ENCODE measurements at places on chromosomes 12 and 14. TPM values are rescaled to one million over a fixed set of nuclear protein-coding genes. Genes with fewer than 3 reads are reported as not detected.

Gene MGAT4C
- not detected for total RNA-seq

Gene KRT82
- not detected for total RNA-seq

GRCh38 chr14:65565948-65566347 is 153.4 kb downstream of the FUT8 start:
- no peak for DNase-seq

- no peak for DNase-seq
Measured at GRCh38 chr12:123929946-123930583, 42.6 kb downstream of the CCDC92 start.

Gene SLC6A13
- total RNA-seq = 0.39 TPM

DNA sequence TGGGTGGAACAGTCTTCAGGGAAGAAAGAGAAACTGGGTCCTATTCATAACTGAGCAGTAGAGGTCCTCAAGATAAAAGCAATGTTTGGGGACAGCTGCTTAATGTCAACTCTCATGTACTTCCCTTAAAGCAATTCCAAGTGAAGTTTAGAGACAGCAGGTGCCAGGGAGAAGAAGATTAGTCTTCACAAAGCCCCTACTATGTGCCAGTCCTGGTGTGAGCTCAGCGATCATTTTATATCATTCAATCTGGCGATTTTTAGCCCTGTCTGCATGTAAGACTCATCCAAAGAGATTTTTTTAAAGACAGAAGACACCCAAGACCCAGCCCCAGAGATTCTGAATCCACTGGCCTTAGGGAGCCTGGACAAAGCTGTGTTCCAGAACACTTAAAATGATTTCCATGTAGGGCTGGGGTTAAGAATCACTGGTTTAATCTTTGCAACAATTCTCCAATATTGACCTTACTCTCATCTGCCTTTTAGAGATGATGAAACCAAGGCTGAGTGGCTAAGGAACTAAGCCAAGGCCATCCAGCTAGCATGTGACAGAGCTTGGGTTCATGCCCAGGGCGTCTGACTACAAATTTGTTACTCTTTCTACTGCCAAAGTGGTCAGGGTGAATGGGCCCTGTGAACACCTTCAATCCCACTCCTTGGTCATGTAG is 404.5 kb upstream of the TBX3 start:
- no peak for DNase-seq

DNA sequence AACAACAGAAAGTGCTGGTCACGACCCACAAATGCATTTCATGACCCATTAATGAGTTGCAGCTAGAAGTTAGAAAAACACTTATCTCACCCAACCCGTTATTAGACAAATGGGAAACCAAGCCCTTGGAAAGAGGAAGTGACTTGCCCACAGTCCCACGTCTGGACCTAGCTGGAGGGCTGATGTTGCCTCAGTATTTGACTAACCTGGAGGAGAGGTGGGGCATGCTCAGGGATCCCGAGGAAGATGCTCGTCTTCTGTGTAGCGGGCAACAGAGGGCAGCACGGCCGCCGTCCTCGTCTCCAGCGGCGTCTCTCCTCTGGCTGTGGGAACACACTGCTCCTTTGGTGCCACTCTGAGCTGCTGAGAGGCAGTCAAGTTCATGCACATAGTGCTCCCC is 12.7 kb downstream of the CCND2 start:
- no peak for DNase-seq

Gene NKX2-1
- total RNA-seq = not detected

Gene DHRS1
- total RNA-seq = 14.9 TPM

DNA sequence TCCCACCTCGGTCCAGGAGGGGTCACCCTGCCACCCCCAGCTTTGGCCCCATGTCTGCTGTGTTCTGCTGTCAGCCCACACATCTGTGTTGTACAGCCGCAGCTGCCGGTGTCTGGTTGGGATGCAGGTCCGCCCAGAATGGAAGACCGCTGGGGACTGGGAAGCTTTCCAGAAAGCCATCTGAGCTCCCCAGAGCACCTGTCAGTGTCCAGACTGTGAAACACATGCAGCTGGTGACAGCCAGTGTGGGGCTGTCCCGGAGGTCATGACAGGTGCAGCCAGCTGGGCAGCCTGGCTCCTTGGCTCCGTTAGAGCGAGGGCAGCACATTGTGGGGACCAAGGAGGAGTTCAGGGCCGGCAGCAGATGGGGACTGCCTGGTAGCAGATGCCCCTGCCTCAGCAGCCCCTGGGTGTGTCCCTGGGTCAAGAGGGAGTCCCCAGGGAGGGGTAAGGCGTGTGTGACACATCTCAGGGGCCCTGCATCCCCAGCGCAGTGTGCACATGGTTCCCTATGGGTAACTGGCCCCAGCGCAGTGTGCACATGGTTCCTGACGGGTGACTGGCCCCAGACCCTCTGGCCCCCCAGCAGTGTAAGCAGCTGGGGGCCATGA is 16.4 kb downstream of the CEP170B start:
- no peak for DNase-seq

DNA sequence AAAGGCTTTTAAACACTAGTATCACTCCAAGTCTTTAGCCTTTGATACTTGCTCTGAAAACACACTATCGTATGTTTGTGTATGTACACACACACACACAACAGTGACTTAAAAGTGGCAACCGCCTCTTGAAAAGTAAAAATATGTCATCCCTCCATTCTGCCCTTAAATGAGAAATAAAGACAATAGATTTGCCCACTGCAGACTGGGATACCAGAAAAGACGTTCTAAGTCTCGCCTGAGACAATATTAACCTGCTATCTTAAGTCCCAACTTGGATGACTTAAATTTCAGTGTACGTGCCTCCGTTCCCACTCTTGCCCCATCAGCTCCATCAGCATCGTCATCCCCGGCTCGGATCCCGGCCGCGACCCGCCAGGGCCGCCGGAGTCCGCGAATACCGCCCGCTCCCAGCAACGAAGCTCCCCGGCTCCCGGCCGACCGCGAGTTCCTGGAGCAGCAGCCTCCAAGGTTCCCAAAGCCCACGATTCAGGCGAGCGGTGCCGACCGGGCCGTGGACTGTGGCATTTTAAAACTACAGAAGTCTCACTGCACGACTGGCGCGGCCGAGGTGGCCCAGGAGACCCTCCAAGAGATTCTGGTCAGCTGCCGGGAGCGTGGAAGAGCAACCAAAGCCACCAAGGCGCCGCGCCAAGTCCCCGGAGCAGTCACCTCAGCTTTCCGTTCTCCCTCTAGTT is 2.8 kb upstream of the ARID2 start:
- DNase-seq = peak; percentile 52

- DNase-seq = no peak
Measured at GRCh38 chr12:112543751-112544150, 125.0 kb downstream of the PTPN11 start.

Gene DERA
- 29.0 TPM for total RNA-seq

Gene RIPK3
- total RNA-seq = 11.0 TPM

Gene MMP19
- not detected for total RNA-seq

GRCh38 chr14:105366386-105367074 is 31.8 kb upstream of the TEX22 start:
- no peak for DNase-seq

Gene PRKD1
- not detected for total RNA-seq

DNA sequence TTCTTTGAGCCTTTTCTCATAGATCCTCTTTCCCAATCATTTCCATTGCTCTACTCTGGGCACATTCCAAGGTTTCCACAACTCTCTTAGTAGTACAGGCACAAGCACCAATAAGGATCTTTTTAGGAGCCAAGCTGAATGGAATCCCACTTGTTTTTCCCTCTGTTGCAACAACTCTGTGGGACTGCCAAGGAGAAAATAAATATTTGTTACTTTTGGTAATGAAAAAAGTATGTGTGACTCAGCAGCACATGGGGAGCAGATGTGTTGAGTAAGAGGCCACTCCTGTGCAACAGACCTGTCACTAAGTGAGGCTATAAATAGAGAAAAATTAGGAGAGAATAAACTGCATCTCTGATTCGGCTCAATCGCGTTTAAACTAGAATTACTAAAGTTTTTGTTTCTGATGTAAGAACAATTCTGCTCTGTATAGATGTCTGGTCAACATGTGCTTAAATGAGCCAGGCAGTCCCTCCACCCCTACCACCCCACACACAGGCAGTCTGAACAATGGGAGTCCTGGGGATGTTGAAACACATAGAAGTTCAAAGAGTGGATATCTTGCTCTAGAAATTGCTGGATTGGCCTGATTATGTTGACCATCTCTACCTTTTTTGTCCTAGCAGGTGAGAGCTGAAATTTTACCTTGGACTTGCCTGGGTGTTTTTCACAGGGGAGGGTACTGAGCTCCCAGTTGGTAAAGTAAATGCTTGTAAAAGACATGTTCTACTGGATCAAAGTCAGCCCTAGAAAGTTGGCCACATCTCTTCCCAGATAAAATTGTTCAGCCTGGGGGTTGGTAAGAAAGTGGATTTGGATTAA is 244.3 kb upstream of the NOVA1 start:
- no peak for DNase-seq

DNA sequence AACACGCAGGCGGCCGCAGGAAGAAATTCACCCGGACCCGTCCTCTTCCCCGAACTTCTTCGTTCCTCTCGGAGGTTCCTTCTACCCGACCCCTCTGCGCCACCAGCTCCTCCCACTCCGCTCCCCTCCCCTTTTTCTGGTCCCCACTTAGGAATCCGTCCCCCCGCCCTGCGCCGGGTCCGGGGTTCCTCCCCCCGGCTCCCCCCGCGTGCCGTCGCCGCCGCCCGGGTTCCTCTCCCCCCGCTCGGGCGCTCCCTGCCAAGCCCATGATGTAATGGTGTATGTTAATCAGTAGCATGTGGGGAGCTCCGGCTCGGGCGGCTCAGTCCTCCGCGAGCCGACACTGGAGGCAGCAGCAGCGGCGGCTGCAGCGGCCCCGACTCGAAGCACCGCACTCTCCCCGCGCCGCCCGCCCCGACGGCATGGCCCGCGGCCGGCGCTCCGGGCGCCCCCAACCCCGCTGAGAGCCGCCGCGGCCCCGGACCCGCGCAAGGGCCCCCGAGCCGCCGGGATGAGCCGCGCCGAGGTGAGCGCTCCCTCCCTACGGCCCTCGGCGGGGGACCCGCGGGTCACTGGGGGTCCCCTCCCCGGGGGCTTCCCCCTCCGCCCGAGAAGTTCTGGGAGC is 1.0 kb upstream of the SAMD4A start:
- peak; percentile 86 for DNase-seq

DNA sequence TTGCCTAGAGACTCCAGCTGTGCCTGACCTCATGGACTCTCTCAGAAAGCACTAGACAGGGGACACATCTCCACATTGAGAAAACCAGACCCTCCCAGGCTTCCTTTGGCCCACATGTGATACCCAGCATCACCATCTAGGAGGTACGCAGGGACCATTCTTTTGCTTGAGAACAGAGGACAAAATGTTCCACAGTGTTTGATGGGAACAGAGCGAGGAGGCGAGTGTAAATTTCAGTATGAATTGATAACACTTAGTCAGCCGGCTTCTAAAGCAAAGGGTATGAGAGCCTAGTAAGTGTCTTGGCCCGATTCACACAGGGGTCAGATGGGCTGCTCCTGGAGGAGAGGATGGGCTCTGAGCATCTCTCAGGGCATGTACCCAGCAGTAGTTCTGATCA is 1052.4 kb downstream of the BCL11B start:
- DNase-seq = peak; percentile 60

Gene CLEC2A
- not detected for total RNA-seq

Gene TPCN1
- total RNA-seq = 44.0 TPM

Gene GALNT8
- 1.3 TPM for total RNA-seq

- DNase-seq = peak; percentile 40
Measured at GRCh38 chr14:36604757-36605505, 22.5 kb upstream of the NKX2-8 start.

DNA sequence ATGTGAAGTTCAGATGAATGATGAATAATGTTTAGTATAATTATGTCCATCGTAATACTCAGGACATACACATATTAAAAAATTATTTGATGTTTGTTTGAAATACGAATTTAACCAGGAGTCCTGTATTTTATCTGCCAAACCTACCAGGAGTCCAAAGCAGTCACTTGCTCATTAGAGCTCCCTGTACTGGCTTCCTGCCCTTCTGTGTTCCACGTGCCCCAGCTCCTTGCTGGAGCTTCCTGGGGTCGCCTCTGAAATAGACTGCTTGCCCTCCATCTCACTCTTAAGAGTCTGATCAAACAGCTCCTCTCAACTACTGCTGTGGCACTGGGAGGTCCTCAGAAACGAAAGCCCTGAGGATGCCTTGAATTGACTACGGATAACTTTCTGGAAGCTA is 87.3 kb upstream of the DHRS4 start:
- DNase-seq = no peak

Gene ADGRD1
- 0.64 TPM for total RNA-seq
